ENCODE measurements at places on chromosomes 5 and 9. TPM values are rescaled to one million over a fixed set of nuclear protein-coding genes. Genes with fewer than 3 reads are reported as not detected.

The CTXN3 gene
- total RNA-seq, result not detected

GRCh38 chr9:29319736-29320513, 1746.6 kb upstream of the C9orf72 start:
- no peaks in the 10 kb centered on the region for H3K27me3 ChIP-seq
- no peak overlapping the region for H3K27ac ChIP-seq
- H3K4me3 ChIP-seq, result no peak overlapping the region

The IFNA21 gene
- total RNA-seq, result not detected

DNA sequence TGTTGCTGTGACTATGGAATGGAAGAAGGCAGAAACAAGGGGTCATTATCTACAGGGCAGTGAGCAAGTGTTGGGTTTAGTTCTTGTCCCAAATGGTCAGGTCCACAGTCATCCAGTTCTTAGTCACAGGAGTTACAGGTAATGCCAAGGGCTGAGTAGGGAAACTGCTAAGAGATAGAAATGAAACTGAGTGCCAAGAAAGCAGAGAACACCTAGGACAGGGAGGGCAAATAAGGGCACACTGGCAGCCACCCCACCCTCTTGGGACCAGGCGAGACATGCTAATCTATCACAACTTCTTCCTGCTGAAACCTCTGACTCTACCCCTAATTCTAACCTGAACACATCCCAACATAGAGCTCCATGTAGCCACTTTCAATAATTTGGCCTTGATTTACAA, 103.2 kb downstream of the KLF4 start:
- H3K27ac ChIP-seq, result no peak overlapping the region
- no peak overlapping the region for H3K4me3 ChIP-seq
- H3K36me3 ChIP-seq, result no peaks in the 10 kb centered on the region
- DNase-seq, result no peak
- H3K4me1 ChIP-seq, result peaks cover 5% of the 10 kb centered on the region

DNA sequence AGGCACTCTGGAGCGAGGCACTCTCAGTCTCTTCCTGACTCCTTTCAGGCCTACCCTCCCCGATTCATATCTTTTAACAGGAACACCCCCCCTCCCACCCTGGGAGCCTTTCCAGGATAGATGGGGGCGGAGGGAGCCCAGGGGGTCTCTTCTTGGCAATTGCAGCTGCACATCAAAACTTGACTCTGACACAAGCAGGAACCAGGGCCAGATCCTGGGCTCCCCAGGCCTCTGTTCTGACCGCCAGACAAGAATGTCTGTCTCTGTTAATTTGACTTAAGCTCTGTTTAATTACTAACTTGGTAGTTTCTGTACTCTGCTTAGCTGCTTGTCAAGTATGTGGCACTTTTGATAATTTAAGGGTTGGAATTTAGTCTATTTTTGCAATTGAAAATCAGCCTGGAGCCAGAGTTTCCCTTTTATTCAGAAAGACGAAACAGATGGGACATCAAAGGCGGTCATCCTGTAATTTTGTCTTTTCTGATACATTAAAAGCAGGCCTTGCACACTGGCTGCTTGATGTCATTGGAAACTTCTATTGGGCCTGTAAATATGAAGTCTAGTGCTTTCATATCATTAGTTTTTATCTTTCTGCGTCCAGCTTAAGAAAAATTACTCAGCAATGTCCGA, 43.3 kb downstream of the ACTL7B start:
- H3K4me3 ChIP-seq, result no peak overlapping the region
- DNase-seq, result no peak
- no peaks in the 10 kb centered on the region for H3K36me3 ChIP-seq

DNA sequence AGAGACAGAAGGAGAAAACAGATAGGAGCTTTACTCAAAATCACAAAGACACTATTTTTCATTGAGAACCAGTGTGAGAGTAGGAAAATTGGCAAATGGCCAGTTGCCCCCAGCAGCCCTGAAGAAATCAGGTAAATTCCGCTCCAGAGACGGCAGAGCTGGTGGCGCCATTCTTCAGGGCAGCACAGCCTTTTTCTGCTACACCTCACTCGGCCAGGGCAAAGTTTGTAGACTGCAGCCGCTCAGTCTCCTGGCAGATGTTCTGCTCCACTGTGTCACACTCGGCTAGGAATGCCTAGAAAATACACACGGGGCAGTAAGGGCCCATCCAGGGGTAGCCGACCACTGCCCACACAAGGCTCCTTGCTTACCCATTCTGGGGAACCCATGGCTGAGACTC, 9.5 kb downstream of the BAG1 start:
- no peak overlapping the region for H3K27ac ChIP-seq
- DNase-seq, result no peak
- H3K36me3 ChIP-seq, result peaks cover 76% of the 10 kb centered on the region

The TRPM6 gene
- total RNA-seq, result 1.2 TPM

DNA sequence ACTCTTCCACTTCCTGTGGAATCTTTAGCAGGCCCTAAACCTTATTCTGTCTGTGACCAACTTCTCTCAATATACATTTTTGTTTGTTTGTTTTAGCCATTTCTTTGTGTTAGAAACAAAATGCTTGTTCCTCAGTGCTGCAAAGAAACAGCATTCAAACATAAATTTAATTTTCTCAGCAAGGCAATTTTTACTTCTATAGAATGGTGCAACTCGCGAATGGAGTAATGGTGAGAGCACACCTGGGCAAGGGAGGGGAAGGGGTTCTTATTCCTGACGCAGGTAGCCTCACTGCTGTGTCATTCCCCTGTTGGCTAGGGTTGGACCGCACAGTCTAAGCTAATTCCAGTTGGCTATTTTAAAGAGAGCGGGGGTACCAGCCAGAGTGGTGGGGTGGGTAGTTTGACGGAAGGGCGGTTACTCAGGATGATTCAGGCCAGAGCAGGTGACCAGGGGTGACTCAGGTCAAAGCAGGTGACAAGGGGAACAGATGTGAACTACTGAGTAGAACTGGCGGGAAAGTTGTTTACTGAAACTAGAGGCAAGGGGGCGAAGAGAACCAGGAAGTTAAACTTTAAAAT, 21.4 kb downstream of the ZNF169 start:
- no peaks in the 10 kb centered on the region for H3K27me3 ChIP-seq
- H3K4me1 ChIP-seq, result no peaks in the 10 kb centered on the region
- no peak overlapping the region for H3K27ac ChIP-seq
- no peak overlapping the region for H3K4me3 ChIP-seq
- peaks cover 16% of the 10 kb centered on the region for H3K36me3 ChIP-seq
- no peak for DNase-seq

- DNase-seq, result no peak
- no peaks in the 10 kb centered on the region for H3K4me1 ChIP-seq
- no peak overlapping the region for H3K27ac ChIP-seq
- H3K4me3 ChIP-seq, result no peak overlapping the region
- no peaks in the 10 kb centered on the region for H3K36me3 ChIP-seq
- H3K27me3 ChIP-seq, result no peaks in the 10 kb centered on the region
Observed at GRCh38 chr5:68369457-68370125, 154.0 kb downstream of the PIK3R1 start.

Data from upper lobe of right lung (tissue), 1 donor.